GM06990 (cell line): ENCODE measurements at places on chromosomes 12 and 14.

DNA sequence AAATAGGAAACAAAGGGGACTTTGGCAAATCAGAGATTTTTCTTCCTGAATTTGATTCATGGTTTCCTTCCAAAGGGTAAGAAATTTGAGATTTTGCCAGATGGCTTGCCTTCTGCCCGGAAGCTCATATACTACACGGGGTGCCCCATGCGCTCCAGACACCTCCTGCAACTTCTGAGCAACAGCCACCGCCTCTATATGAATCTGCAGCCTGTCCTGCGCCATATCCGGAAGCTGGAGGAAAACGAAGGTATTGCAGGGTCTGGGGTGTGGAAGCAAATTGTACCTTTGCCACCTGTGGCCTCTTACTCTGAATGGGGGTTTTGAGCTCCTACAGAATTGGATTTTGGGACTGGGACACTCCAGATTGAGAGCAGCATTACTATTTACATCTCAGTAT is 63.5 kb downstream of the FRMD6 start:
- no peak for DNase-seq

DNA sequence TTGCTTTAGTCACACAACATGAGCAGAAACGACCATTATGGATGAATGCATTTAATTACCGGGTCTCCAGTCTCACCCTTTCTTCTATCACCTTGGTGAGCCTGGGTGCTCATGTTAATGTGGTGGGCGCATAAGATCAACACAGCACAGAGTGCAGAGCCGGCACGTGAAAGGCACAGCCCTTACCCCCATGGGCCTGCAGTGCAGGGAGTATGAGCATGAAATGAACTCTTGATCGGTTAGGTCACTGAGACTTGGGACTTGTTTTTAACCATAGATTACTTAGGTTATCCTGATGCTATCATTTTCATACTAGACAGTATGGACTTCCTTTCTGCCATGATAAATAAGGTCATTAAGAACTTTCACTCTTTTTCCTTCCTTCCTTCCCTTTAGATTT is 156.8 kb downstream of the CRADD start:
- DNase-seq, result no peak

- DNase-seq, result no peak
Measured at GRCh38 chr14:81161088-81161487, 59.7 kb downstream of the GTF2A1 start.

DNA sequence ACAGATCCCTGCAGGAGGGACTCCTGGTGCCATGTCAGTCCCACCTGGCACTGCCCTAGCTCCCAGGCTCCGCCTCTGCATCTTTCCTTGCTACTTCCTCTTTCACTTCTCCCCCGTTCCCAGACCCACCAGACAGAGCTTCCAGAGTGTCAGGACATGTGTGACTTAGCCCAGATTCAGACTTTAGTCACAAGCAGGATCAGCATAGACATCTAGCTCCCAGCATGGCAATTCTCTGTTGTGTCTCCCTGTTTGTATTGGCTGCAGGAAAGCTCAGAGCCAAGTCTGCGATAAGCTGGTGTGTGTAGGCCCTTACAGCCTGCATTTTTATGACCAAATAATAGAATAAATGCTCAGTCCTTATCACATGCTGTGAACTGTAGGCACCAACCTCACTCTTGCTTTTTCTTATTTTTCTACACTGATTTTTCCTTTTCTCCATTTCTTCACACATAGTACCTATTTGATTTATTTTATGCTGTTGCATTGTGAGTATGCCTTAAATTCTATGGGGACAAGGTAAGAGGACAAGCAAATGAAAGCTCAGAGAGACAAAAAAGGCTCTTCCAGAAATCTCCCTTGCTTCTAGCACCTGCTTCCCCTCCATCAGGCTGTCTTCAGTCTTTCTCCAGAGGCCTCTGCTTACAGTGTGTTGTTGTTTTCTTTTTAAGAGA is 5.9 kb downstream of the DHRS2 start:
- no peak for DNase-seq

- DNase-seq, result no peak
Measured at GRCh38 chr12:116293687-116294453, 16.4 kb upstream of the MED13L start.

GRCh38 chr12:104958001-104958804 is at the start of gene SLC41A2:
Gene SLC41A2, minus strand, starts transcription at chr12:104958290. Its CDS starts 29,763 bp downstream, at chr12:104928527.
- DNase-seq, result peak; percentile 89

GRCh38 chr14:95015046-95015445 is 142.3 kb downstream of the DICER1 start:
- DNase-seq, result no peak

GRCh38 chr12:71536279-71536938 is 96.8 kb downstream of the LGR5 start:
- DNase-seq, result no peak
